ENCODE measurements at places on chromosomes 4 and X.

DNA sequence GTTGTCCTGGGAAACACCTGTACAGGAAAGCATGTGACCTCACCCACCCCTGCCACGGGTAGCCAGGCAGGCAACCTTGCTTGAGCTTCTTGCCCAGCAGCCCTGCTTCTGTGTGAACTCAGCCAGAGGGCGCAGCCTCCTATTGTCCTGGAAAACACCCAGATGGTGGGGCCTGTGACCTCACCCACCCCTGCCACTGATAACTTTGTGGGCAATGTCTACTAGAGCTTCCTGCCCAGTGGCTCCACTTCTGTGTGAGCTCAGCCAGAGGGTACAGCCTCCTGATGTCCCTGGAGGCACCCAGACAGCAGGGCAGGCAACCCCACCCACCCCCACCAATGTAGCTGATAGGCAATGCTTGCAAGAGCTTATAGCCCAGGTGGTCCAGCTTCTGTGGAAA is 146.3 kb downstream of the DTHD1 start:
- no peak for DNase-seq

GRCh38 chrX:11464836-11465463 is 171.7 kb downstream of the AMELX start:
- DNase-seq, result no peak

- no peak for DNase-seq
These were observed 1755.5 kb downstream of the PCDH19 start for GRCh38 chrX:98654565-98654964.

DNA sequence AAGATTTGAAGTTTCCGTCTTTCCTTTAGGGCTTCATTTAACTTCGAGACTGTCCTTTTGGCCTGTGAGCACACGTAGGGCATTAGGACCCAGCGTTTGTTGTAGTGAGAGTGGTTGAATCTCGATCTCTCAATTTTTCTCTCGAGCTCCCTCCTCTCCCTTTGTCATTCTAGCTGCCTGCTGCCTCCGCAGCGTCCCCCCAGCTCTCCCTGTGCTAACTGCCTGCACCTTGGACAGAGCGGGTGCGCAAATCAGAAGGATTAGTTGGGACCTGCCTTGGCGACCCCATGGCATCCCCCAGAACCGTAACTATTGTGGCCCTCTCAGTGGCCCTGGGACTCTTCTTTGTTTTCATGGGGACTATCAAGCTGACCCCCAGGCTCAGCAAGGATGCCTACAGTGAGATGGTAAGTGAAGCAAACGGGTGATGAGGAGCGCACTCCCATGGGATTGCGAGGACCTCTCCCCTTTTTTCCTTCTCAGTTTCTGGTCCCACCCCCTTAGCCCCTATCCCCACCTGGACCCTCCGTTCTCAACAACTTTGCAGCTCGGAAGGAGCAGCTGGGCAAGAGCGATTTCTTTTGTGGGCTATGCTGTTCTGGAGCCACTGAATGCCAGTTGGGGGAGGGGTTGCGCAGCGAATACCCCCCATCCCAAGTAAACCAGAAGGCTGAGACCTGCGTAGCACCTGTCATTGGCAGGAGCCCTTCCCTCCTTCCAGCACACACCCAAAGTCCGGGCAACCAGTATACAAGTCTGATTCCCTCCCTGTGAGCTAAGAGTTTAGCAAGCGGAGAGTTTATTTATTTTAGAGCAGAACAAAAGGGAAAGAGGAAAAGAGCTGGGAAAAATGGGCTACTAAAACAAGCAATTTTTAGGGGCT is at the start of gene TMEM35A:
Gene TMEM35A, plus strand, starts transcription at position 164 of the 883 bp plus-strand sequence. Its CDS starts 124 bp downstream, at position 288.
- no peak for DNase-seq

GRCh38 chr4:156326246-156326645 is 372.6 kb upstream of the CTSO start:
- DNase-seq, result no peak

DNA sequence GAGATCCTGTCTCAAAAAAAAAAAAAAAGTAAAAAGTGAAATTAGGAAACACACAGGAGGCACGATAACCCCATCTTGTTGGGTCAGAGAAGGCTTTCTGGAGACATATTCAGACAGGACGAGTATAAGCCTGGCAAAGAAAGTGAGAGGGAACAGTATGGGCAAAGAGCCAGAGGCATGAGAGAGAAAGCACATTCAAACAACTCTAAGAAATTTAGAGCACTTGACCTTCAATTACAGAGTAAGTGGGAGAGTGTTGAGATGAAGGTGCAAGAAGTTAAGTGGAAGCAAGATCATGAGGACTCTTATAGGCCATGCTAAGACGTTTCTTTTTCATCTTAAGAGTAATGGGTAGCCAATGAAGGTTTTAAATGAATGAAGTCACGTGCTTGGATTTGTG is 70.4 kb downstream of the ELOVL6 start:
- DNase-seq, result no peak

GRCh38 chrX:6134255-6134654 is 94.4 kb downstream of the NLGN4X start:
- no peak for DNase-seq

DNA sequence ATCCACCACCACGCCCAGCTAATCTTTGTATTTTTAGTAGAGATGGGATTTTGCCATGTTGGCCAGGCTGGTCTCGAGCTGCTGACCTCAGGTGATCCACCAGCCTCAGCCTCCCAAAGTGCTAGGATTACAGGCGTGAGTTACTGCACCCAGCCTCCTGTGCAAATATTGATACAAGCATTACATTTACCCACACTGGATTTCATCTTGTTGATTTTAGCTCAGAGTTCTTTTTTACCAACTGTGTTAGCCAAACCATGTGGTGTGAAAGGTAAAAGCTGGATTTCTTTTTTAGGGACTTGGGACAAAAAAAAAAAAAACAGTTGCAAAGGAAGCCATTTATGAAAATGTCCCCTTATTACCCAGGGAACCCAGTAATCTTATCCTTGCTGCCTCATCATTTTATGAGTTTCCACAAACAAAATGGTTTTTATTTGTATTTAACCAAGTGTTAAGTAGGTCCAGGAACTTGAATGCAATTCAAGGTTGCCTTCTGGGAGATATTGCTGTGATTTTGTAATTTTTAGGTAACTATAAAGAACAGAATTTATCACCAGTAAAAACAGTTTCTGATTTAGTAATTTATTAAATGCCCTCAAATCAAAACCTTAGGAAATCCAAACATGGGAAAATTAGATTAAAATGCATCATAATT is 202.5 kb downstream of the PALLD start:
- DNase-seq, result no peak

GRCh38 chrX:38879631-38880220 is 78.5 kb downstream of the MID1IP1 start:
- DNase-seq, result no peak

DNA sequence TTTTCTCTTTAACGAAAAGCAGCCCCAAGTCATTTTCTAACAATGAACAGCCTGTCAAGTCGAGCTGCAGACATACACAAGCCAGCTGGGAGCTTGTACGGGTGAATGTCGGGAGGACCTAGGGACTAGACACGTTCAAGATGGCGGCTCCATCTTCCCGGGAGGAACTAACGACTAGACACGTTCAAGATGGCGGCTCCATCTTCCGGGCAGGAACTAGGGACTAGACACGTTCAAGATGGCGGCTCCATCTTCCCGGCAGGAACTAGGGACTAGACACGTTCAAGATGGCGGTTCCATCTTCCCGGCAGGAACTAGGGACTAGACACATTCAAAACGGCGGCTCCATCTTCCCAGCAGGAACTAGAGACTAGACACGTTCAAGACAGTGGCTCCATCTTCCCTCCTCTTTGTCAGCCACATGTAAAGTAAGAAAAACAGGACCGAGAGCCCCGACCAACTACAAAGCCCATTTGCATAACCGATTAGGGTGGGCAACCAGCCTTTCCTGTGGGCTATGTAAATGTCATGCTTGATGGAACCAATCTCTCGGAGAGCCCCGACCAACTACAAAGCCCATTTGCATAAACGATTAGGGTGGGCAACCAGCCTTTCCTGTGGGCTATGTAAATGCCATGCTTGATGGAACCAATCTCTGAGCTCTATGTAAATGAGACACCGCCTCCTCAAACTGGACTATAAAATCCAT is 175.5 kb downstream of the DHRSX start:
- no peak for DNase-seq

GRCh38 chr4:19945501-19945900 is 306.2 kb upstream of the SLIT2 start:
- no peak for DNase-seq

- no peak for DNase-seq
These were observed 9.6 kb upstream of the GRSF1 start for GRCh38 chr4:70849291-70849690.

DNA sequence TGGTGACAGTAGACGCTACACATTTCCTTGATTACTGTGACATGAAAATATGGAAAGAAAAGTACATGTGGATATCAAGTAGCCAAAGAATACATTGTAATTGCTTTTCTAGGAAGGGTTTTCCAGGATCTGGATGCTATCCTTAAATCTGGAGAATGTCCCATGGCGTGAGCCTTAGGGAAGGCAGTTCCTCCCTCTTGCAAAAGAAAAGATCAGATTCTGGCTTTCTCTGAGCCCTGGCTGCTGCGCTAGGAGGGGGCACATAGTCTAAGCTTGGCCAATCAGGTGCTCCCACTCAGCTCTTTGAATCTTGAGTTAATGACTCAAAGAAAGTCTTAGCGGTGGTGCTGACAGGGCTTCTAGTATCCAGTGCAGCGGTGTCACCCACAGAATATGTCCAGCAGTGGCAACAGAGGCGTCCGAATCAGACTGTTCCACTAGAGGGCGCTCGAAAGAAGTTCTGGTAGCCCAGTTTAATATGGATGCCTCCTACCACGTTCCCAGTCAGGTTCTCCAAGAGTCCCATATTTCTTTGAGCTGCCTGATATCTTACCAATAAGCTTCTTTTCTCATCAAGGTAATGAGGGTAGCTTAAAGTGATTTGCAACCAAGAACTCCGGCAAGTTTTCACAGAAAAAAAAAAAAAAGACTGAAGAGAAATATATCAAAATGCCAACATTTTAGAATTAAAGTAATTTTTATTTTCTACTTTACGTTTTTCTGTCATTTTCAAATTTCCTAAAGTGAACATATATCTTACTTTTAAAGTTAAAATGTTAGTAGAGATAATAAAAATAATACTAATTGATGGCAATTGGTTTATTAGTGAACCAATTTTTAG is 213.4 kb upstream of the S100G start:
- peak; percentile 31 for DNase-seq

DNA sequence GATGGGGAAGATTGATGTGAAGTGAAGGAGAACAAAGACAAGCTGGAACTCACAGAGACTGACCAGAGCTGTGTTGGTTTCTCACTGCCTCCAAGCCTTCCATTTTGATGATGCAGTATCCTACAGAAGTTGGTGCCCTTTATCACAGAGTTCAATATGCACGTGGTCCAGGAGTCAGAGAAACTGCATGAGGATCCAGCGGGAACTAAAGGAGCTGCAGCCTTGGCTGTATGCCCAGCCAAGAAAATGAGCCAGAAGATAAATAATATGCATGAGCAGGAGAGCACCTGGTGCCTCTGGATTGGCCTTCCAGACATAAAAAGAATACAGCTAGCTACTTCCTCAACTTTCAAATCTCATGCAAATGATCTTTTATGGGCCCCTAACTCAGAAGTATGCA is 44.3 kb upstream of the DCLK2 start:
- no peak for DNase-seq

DNA sequence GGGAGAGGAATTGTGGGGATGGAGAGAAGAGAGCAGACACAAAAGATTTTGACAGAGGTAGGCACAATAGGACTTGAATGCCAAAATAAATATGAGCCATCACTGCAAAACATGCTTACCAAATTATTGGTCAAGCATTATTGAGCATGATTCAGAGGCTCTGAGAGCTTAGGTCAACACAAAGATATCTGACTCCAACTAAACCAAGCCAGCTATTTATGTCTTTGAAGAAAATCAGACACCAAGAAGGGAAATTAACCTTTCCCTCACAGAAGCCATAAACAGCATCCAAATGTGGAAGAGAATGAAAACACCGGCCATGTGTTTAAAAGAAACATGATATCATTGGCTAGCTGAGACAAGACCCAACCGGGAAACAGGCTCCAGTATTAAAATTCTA is 323.2 kb downstream of the RAB28 start:
- no peak for DNase-seq

- DNase-seq, result no peak
These were observed 145.7 kb downstream of the RAPGEF2 start for GRCh38 chr4:159248384-159249178.

DNA sequence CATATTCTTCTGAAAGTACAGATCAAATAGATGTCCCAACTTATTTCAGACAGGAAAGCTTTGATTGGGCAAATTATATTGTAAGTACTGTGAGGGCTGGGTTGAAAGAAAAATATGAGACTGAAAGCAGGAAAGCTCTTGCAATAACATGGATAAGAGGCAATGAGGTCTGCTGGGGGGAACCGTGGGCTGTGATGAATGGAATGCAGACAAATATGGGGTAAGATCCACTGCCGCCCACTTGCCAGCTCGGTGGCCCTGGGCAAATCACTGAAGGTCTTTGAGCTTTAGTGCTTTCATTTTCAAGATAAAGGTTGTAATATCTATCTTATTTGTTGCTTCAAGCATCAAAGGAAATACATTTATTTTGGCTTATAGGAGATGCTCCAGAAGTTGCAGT is 51.0 kb downstream of the AGA start:
- DNase-seq, result no peak

GRCh38 chr4:2685541-2685940 is 70.6 kb downstream of the TNIP2 start:
- no peak for DNase-seq

DNA sequence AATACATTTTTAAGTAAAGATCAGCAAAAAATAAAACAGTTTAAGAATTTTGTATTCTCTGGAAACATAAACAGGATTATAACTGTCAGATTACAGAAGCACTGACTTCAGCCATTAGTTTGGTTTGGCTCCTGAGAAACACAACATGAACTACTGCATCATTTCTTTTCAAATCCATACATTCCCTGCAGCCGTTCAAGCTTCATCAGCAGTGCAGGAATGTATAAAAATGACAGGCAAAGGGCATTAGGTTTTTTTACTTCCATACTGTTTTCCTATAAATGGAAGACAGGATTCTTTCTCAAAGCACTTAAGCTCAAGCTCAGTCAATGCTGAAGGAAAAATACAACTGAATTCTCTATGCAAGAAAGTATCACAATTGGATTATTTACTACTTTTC is 4.2 kb upstream of the MAB21L2 start:
- DNase-seq, result no peak

- DNase-seq, result no peak
These were observed 82.7 kb upstream of the FGF13 start for GRCh38 chrX:138794246-138794645.

DNA sequence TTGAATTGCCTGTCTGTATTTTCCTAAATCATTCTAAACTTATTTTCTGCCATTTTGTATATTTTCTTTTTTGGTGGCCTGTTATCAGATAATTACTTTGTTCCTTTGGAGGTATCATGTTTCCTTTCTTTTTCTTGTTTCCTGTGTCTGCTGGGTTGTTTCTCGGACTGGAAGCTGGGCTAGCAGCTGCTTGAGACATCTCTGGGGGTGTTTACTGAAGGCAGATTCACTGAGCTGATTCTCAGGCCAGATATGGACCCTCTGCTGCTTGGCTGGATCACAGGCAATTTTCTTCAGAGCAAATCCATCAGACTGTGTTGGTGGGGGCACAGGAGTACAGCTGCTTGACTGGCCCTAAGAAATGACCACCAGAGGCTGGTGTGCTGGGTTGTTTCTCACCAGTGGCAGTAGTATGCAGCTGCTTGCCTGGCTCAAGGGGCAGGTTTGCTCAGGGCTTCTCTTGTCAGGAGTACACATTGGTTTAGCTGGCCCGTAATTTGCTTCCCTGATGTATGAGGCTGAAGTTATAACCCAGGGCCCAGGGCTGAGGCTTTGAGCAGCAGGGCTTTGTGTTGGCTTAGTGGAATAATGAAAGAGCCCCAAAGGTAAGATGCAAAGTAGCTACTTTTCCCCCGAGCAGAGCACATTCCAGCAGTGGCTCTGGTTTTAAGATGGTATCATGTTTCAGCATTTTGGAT is 680.6 kb downstream of the TECRL start:
- no peak for DNase-seq

- no peak for DNase-seq
These were observed 929 bp downstream of the MAB21L2 start for GRCh38 chr4:150582873-150583286.
